Kidney tubule cell (primary cell): ENCODE measurements at places on chromosomes 2 and 18.
A peak's percentile ranks its signal among the peaks of the same experiment; 100 is the strongest.

DNA sequence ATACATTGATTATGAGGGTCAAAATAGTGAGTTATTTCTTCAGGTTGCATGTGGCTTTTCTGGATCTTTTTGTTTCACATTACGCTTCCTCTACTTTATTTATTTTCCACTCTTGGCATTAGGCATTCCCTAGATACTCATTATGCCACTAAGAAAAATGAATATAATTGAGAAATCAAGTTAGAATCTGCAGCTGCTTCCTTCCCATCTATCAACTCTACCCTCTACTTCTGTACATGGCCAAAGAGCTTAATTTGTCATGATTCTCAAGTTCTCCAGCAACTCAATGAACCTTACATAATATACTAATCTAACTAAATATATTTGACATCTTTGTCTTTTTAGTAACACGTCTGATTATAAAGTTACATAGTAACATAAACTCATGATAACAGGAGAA is 598.1 kb upstream of the LRRTM4 start:
- DNase-seq = no peak

- DNase-seq = no peak
Observed at GRCh38 chr2:210309548-210310233, 5.3 kb downstream of the MYL1 start.

DNA sequence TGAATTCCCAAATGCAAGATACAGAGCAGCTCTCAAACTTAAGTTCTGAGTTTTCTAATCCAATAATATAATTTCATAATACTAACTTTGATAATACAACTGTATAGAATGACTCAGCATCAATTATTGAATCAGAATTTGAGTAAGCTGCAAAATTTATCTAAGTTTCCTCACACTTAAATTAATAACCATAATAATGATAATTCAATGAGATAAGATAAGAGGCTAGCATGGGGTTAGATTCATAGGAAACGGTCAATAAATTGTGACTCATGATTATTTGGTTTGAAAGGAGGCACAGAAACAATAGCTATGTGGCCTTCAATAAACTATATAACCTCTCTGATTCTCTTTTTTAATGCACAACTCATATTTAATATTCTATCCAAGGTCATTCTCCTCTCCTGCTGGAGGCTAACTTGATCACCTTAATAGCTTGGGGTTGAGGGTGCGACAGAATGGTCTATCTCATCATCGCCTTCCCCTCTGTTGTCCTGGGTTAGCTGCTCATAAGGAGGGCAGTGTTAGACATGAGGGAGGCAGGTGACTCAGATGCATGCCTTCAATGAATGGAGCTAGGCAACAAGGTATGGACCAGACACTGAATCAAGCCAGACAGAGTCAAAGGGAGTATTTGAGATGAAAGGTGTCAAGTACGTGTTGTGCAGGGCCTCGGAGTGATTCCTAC is 36.2 kb upstream of the BMP10 start:
- peak; percentile 51 for DNase-seq

DNA sequence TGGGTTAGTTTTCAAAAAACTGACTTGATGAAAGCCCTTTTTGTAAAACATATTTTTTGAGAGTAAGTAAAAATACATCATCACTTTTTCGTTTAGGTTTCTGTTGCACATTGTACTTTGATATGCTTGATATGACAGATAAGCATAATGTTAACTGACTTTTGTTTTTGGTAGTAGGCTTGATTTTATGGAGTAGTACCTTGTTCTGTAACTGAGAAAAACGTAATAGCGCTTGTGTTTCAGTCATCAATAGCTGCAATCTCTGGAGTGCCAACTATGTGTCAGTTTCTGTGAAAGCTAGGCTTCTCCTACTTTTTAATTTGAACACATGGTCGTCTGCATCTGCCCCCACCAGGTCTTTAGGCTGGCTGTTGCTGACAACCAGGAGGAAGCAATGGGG is 1.3 kb downstream of the LCLAT1 start:
- DNase-seq = no peak

DNA sequence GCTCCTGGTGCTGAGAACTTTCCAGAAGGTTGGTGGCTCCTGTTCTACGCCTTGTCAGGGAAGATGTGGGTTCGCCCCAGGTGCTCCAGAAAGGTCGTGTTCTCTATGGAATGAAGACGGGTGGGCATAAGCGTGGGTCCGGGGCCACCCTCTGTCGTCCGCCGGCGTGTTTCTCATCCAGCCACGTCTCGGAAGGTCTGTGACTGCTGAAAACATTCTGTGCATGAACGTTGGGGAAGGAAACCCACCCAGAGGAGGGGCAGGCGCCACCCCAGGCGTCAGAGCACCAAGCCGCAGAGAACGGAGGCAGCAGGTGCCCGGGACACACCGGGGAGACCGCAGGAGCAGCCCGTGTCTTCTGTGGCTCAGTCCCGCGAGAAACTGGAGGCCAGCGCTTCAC is 118.2 kb downstream of the RTP5 start:
- DNase-seq = no peak

- no peak for DNase-seq
Observed at GRCh38 chr2:122808286-122808969, 1053.0 kb downstream of the TSN start.

- no peak for DNase-seq
Observed at GRCh38 chr2:223442847-223443246, 159.3 kb downstream of the SCG2 start.

- peak; percentile 83 for DNase-seq
Observed at GRCh38 chr2:150643114-150643725, 155.8 kb upstream of the RND3 start.

DNA sequence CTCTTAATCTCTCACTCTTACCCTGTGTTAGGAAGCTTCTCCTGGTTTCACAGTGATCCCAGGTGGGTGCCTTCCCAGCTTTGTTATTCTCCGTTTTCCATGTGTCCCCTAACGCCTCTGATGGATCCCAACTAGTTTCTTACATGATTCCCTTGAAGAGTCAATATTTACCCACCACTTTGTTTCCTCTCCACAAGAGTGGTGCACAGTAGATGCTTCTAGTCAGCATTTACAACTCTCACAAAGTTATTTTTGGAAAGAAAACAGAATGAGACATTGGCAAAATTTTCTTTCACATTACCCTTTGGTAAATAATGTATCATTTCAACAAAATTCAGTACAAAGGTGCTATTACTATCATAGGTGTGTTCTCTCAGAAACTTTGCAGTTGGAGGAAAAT is 1611.1 kb upstream of the ZEB2 start:
- no peak for DNase-seq

GRCh38 chr18:14940735-14941134 is 192.8 kb downstream of the ANKRD30B start:
- DNase-seq = no peak

GRCh38 chr2:64376926-64377325 is 77.0 kb upstream of the LGALSL start:
- no peak for DNase-seq

DNA sequence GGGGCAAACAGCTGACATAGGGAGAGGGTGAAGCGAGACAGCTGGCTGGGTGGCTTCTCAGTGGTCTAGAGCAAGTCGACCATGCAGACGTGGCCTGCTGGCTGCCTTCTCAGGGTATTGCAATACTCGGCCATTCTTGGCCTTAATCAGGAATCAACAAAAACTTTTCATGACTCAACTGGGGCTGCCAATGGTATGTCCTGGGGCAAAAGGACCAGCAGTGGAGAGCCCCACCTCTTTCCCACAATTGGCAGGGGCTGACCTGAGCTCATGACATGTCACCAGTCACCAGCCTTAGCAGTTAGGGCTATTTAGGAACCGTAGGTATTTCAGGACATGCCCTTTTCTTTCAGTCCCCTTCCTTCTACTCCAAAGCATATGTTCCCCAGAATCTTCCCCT is 19.1 kb downstream of the PLA2R1 start:
- no peak for DNase-seq

- no peak for DNase-seq
Observed at GRCh38 chr2:63675026-63675425, 86.3 kb downstream of the MDH1 start.

DNA sequence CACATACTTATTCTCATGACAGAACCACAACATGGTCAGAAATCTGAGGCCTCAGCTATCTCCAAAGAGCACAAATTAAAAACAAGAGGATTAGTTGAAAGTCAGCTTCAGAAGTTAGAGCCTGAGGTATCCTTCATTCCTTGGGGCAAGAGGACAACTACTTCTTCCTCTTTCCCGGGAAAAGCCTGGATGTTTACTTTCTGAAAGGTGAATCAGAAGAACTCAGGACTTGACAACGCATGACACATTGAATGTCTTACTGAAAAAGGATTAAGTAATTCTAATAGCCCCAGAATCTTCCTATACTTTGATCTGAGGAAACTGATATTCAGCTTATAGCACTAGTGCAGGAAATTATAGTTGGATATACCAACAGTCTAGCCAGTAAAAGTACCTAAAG is 573.2 kb downstream of the METTL4 start:
- peak; percentile 37 for DNase-seq

DNA sequence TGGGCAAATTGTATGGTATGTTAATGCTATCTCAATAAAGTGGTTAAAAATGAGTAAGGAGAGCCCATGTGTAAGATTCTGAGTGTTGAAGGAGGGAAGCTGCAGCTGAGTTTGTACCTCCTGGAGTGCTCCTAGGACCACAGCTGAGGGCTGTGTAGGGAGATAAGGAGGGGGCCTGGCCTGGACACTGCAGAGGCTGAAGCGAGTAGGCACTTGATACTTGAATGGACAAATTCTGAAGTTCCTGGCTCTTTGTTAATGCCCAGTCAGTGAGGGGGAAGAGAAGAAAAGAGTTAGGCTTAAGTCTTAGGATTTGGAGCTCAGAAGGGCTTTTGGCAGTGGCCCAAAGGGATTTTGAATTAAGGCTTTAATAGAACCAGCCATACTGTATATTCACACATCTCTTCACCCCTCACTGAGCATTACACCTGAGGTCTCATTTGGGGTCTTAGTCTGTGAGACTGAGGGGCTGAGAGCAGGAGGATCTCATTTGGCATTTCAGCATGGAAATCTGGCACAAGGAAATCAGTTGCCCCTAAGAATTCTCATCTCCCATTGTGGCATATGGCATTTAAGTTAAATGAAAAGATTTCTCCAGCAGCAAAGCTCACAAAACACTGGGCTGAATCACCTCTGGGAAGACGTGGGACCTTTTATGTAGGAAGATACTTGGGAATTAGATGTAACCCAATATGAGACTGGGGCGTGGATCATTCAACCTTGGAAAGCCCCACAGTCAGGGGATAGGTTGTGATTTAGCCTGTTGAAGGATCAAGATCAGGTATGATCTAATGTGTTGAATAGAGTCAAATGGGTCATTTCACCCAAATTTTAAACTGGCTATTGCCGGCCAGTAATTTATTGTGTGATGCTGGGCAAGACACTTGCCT is 46.8 kb downstream of the LIPG start:
- DNase-seq = no peak

DNA sequence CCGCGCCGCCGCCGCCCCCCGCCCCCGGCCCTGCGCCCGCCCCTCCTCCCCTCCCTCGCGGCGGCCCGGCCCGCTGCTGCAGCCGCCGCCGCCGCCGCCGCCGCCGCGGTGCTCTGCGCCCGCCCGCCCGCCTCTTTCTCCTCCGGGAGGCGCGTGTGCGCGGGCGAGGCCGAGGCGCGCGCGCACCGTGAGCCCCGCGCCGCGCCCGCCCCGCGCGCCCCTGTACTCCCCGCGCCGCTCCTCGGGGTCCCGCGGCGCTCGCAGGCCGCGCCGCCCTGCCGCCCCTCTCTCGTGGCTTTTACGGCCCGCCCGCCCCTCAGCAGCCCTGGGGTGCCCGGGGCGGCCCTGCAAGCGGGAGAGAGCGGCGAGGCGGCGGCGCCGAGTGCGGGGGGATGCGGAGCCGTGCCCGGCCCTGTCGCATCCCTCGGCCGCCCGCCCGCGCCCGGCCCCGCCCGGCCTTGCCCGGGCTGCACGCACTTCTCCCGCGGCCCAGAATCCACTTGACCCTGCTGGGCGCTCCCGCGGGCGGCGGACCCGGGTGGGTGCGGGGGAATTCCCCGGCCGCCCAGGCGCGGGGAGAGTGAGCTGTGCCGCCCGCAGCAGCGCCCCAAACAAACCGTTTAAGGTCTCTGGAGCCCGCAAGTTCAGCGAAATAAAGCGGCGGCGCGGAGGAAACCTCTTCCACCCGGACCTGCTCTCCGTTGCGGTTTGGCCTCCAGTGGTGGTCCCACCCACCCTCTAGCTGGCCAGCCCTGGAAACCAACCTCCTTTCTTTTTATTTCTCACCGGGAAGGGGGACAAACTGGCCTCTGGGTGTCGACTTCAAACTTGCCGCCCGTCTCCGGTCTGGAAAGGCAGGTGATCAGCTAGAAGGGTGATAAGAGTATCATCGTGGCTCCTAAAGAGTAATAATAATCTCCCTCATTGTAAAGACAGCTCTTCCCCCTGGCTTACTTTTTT is 37.4 kb downstream of the AFF3 start:
- DNase-seq = peak; percentile 7

- DNase-seq = no peak
Observed at GRCh38 chr2:98504381-98505109, 59.9 kb downstream of the INPP4A start.

DNA sequence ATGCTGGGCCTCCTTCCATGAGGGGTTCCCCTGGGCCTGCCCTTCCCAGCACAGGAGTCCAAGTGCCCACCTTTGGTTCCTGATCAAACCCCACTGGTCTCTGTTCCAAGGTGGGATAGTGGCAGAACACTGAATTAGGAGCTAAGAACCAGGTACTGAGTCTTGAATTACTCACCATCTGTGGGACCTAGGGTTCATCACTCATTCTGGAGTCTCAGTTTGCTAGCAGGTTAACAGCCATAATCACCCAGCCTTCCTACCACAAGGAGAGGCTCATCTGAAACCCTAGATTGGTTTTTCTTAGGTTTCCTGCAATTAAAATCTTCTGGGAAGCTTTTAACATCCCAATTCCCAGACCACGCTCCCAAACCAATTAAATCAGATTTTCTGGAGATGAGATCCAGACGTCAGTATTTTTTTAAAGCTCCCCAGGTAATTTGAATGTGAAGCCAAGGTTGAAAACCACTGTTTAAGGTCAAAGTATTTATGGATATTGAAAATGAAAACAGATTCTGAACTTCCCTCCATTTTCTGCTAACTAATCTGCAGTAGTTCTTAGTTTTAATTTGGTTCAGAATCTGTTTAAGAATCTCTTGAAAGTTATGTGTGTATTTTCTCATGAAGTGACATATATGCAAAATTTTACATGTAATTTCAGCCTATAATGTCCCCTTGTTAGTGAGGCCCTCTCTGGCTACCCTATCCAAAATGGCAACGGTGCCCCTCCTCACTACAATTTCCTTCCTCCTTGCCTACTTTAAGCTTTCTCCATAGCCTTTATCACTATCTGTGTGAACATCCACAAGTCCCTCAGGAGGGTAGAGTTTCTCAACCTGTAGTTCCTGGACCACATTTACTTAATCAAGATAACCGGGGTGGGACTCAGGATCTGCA is 166.5 kb upstream of the CXCR4 start:
- no peak for DNase-seq

DNA sequence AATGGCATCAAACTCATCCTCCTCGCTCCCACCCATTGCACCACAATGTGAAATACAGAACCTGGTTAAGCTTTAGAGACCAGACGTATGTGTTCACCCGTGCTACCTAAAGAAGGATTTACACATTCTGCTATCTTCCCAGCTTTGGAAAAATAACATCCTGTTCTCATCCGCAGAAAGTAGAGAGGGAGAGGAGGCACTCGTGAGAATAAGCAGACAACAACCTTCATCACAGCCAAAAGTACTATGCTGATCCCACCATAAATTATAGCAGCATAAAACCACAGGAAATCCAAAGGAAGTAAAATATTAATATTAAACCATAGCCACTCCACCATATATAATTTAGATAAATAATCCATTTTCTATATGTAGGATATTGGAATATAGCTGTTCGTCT is 111.7 kb upstream of the NRP2 start:
- DNase-seq = no peak
